ENCODE measurements at places on chromosomes 11 and 22.

- no peak for DNase-seq
Measured at GRCh38 chr22:24379536-24379935, 47.9 kb upstream of the ADORA2A start.

DNA sequence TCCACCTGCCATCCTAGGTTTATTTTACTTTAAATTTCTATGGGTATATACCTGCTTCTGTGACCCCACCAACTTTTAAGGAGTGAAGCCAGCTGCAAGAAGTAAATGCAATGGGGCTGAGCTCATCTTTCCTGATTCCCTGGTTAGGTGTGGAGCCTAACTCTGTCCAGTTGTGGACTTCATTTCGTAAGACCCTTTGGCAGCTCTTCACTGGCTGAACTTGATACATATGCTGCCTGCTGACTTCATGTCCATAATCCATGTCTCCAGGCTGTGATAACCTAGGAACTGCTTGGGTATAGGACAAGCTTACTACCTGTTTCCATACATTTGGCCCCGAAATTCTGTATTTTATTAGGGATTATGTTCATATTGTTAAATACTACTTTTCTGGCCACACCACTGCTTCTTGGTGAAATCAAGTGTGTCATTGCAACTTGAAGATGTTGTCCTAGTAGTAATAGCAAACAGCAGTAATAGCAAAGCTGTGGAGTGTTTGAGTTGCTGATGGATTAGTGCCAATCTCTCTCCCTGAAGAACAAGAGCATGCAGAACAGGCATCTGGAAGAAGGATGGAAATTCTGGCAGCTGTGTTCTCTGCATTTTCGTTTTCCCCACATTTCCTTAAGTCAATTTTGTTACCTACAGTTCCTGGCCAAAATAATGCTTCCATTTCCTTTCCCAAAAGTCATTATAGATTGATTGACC, 31.2 kb downstream of the LDLRAD3 start:
- DNase-seq: no peak

- no peak for DNase-seq
Measured at GRCh38 chr22:31738566-31738965, 11.4 kb downstream of the PRR14L start.

- no peak for DNase-seq
Measured at GRCh38 chr11:74450318-74450717, 17.0 kb downstream of the KCNE3 start.

Measured in NCI-H524 treated with DMSO at 0.1 percent for 48 hours (cell line).